ENCODE measurements at places on chromosomes 13 and 19.

DNA sequence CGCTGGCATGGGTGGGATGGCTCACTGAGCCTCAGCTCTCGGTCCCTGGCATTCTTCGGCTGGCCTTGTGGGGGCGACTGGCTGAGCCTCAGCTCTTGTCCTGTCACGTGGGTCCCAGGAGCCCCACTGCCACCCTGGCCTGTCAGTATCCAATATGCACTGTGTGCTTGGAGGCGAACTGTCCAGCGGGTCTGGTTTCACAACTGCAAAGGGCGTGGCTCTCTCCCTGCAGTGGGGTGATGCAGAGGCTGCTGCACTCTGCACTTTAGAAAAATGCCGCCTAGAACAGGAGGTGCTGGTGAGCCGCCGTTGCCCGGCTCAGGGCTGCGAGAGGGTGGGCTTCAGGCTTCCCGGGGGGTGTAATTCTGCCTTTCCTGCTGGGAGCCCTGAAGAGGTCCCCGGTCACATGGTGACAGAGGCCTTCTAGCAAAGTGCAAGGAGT, 17.0 kb upstream of the TMEM255B start:
- DNase-seq: no peak

GRCh38 chr19:43673637-43674036, 3.7 kb upstream of the PLAUR start:
- no peak for DNase-seq

DNA sequence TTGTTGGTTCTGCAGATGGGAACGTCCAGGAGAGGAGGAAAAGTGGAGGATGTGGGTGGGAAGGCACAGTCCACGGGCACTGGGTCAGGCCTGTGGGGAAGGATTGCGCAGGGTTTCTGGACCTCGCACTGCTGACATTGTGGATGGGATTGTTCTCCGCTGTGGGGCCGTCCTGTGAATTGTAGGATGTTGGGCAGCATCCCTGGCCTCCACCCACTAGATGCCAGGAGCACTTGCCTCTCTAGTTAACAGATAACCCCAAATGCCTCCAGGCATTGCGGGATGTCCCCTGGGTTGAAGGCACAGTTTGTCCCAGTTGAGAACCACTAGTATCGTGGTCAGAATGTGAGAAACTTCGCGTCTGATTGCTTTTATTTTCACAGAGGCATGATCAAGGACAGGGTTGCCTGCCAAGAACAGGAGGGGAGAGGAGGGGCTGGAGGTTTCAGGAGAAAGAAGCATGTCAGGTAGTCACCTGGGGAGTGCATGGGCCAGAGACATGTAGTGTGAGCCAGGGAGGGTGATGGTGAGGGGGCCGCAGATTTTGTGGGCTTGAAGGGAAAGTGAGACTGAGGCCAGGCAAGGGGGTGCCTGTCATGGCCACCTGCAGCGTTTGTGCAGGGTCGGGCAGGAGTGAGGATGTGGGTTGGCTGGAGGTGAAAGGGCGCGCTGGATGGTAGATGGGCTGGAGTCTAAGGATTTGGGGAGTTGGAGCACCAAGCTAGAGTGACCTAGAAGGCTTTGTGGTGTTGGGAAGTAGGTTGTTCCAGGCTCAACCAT, 3.2 kb downstream of the ZNF628 start:
- no peak for DNase-seq

- DNase-seq: peak; percentile 63
These were observed 11.6 kb upstream of the ASF1B start for GRCh38 chr19:14147797-14148605.

- DNase-seq: no peak
These were observed 4.0 kb downstream of the TPGS1 start for GRCh38 chr19:511101-511851.

DNA sequence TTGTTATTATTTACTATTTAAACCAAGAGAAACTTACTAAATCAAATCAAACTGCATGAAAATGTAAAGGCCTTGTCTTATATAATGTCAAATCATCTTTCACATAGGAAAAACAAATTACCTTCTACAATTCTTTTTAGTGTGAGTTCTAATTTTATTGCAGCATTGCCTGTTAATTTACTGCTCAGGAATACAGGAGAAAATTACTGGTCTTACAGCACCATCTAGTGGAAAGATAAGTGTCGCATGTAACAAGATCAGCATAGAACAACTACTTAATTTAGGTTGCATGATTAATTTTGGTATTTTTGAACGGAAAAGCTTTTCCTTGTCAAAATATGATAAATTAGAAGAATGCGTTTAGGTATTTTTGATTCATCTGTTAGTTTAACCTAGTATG, 502.7 kb downstream of the UQCRFS1 start:
- DNase-seq: peak; percentile 27

GRCh38 chr19:6216996-6217751, 62.6 kb downstream of the MLLT1 start:
- DNase-seq: no peak

DNA sequence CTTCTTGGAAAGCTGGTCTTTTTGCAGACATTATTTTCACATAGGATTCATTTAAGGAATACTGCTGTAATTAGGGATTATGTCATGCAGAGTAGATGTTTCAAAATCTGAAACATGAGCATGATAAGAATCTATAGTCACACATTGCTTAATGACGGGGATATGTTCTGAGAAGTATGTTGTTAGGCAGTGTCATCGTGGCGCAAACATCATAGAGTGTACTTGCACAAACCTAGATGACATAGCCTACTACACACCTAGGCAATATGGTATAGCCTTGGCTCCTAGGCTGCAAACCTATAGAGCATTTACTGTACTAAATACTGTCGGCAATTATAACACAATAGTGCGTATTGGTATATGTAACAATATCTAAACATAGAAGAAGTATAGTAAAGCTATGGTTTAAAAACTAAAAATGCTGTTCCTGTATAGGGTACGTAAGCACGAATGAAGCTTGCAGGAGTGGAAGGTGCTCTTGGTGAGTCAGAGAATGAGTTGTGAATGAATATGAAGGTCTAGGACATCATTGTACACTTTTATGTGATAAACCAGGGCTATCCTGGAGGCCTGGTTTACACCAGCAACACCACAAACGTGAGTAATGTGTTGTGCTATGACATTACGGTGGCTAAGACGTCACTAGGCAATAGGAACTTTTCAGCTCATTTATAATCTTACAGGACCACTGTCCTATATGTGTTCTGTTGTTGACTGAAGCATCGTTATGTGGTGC, 283.1 kb downstream of the MTUS2 start:
- no peak for DNase-seq

DNA sequence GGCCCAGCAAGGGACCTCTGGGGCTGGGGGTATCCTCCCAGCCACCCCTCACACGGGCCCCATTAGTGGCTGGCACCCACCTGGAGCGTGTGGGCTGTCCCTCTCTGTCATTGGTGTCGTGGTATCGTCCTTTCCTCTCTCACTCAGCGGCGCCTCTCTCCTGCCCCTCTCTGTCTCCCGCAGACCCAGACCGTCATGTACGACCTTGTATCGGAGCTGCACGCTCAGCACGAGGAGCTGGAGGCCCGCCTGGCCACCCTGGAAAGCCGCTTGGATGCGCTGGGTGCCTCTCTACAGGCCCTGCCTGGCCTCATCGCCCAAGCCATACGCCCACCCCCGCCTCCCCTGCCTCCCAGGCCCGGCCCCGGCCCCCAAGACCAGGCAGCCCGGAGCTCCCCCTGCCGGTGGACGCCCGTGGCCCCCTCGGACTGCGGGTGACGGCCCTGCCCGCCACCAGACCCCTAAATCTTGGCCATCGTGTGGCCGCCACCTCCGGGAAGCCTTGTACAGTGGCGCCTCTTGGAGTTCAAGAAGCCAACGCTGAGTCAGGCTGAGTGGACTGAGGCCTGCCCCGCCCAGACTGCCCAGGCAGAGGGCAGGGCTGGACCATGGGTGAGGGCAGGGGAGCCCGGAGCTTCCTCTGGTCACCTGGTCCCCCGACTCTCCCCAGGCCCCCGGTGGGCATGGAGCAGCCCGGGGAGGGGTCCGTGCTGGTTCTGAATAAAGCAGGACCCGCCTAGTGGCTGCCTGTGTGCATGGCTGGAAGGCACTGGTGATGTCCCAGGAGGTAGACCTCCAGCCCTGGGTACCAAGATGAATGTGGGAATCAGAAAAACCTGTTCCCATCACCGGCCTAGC, 9.8 kb upstream of the ARRDC2 start:
- DNase-seq: no peak

DNA sequence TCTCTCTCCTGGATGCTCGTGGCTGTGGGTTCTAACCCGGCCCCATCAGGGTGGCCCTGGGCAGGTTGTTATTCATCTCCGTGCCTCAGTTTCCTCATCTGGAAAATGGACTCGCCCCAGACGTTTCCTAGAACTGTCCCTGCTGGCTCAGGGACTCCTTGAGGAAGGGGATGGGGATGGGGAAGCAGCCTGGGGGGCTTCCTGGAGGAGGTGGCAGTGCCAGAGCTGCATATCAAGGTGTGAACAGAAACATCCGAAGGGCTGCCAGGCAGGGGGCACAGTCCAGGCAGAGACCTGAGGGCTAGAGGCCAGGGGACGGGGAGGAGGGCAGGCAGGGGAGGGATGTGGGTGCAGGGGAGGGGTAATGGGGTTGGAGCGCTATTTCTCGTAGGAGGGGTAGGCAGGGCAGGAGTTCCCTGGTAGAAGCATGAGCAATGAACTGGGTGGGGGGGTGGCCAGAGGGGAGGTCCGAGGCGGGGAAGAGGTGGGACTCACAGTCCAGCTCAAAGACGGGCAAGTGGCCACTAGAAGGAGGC, 3.6 kb upstream of the ELANE start:
- DNase-seq: no peak

- DNase-seq: no peak
These were observed 22.9 kb downstream of the MBNL2 start for GRCh38 chr13:97245011-97245410.

- no peak for DNase-seq
These were observed 4.3 kb downstream of the SOX1 start for GRCh38 chr13:112071102-112071722.

DNA sequence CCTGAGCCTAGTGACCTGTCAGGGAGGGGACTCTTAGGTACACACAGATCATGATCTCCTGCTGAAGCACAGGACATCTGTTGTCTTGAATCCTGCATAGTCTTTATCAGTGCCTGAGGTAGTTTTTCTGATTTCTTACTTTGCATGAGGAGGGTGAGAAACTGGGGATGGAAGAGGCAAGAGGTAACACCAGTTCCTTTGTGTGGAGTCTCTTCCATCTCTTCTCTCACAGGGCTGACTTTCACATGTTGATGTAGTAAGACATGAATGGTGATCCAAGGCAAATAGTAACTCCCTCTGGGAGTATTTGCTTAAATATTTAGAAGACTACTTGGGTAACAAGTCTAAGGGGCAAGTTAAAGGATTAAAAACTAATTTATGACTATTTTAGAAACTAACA, 9.5 kb downstream of the NBEA start:
- DNase-seq: no peak

GRCh38 chr13:25744178-25744577, 307.6 kb downstream of the SHISA2 start:
- DNase-seq: no peak

DNA sequence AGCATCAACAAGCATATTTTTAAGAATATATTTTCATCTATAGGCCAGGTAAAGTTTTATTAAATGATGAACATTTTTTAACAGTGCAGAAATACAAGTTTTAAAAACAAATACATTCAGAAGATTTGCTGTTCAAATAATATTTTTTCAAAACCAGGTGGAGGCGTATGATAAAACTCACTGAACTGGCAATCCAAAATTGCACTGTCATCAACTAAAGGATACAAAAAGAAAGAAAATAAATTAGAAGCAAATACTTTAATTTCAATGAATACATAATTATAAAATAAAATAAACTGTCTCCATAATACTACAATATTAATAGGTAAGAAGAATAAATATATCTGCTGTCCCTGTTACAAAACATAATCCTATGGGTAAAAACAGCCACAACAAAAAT, 21.2 kb downstream of the SPRYD7 start:
- DNase-seq: no peak

GRCh38 chr19:49490287-49491029, 3.0 kb downstream of the RPL13A start:
- DNase-seq: no peak

DNA sequence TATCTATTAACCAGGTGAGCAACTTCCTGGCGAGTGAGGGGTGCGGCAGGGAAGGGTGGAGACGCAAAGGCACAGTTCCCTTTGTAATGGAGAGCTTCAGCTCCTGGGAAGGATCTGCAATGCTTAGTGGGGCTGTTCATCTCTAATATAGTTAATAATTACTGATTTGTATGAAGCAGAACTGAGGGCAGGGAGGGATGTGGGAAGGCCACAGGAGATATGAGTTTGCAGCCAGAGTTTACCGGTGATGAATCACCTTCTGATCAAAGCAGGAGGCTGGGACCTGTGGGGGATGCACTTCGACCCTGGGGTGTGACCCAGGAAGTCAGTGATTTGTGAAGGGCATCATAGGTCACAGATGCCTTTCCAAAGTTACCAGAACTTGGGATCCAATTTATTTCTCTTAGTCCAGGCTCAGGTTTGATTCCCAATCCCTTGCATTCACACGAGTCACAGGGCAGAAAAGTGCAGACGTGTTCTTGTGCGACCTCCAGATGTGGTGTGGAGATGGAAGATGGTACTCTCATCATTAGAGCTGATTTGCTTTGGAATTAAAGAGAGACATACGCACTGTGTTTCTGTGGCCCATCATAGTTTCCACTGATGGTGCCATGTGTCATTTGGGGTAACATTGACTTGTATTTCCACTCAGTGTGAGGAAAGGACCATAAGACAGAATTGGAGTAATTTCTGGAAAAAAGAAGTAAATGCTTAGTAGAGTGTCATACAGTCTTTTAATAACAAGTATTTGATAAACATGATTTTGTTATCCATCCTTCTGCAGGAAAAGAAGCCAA, 55.0 kb downstream of the LRCH1 start:
- no peak for DNase-seq

- no peak for DNase-seq
These were observed 21.6 kb upstream of the ANKRD10 start for GRCh38 chr13:110936519-110936918.

DNA sequence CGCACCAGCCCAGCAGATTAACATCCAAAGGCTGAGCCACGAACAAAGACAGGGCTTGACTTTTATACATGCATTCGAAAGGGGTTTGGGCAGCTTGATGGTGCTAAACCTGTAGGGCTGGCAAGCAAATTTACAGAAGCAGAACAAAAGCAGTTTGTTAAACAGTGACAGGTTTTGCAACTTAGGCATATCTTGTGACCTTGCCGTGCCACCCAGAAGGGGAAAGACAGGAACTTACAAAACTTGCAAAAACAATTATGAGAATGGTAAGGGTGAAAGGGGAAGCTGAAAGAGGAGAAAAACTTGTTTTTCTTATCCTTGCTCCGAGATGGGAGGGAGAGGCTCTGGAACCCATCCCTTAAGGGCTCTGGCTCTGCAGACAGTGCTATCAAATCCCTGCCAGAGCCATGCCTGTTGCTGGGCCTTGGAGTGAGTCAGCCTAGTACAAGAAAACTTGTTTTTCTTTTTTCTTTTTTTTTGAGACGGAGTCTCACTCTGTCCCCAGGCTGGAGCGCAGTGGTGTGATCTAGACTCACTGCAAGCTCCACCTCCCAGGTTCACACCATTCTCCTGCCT, 1325.2 kb upstream of the PRR20A start:
- DNase-seq: no peak

- no peak for DNase-seq
These were observed 10.3 kb downstream of the SH3GL1 start for GRCh38 chr19:4390017-4390566.

GRCh38 chr19:48750771-48751504, 1.5 kb downstream of the FUT1 start:
- no peak for DNase-seq

- DNase-seq: no peak
These were observed 2.8 kb downstream of the ADGRL1 start for GRCh38 chr19:14203177-14203576.

GRCh38 chr19:9709305-9709704, 34.4 kb upstream of the ZNF562 start:
- DNase-seq: no peak

- no peak for DNase-seq
These were observed 8.0 kb downstream of the ZSCAN22 start for GRCh38 chr19:58334691-58335249.
